Activated CD8-positive, alpha-beta memory T cell treated with anti-CD3 and anti-CD28 coated beads for 48 hours (primary cell): ENCODE measurements at places on chromosomes 2 and 18.

DNA sequence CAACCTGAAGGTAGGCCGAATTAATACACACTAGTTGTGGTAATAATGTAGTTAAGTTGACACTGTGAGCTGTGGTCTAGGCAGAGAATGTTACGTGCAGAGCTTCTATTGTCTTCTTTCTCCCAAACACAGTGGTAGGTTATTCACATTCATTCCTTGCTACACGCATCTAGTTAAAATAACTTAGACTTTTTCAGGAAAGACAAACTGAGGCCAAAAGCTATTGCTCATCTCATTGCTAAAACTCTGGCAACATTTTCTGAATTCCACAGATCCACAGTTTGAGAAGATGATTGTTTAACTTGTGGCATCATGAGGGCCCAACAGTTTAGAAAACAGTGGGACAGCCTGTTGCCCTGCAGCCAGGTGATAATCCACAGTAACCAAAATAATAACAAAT, 850.4 kb upstream of the FSHR start:
- DNase-seq: no peak

DNA sequence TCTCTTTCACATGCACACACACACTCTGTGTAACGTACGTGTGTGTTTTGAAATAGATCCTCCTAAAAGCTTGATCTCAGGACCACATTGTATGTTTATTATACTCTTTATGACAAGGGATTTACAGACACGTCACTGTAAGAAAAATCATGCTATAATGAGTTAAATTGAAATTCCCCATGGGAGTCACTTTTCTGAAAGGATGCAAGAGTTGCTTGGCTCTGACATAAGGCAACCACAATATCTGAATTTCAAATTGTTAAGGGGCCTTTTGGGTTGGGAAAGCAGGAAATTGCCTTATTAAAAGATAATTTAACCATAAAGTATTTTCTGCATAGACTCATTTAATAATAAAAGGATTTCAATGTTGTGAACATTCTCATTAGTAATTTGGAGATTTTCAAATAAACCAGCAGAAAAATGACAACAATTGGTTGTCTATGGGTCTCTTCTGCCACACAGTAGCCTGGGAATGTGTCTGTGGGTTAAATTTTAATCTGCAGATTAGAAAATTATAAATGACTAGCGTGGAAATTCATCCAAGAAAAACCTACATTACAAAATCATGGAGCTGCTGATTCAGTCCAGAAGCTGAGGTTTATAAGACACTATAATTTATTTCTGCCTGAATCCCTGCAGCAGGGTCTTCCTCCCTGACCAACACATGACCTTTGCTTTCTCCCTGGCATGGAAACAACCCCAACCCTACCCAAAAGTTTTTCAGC, 75.9 kb upstream of the PID1 start:
- no peak for DNase-seq

DNA sequence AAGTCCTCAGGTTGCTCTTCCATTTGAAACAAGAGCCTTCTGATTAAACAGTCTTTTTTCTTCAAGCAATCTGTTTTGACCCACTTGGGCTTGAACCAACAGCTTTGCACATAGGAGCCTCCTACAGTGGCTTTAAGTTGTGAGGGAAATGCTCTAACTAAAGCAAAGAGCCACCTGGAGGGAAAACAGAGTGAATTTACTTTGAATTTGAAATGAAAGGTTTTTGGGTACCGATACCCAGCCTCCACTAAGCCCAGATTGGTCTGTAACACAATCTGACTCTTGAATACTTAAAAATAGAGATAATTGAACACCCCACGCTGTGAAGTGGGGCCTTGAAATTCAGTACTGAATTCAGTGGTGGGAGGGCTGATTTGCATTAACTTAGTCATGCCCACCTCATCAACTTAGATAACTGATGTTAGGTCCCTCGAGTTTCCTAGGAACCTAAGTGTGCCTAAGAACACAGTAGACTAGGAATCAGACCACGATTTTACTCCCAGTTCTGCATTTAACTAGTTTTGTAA, 56.3 kb upstream of the ACVR1C start:
- no peak for DNase-seq

- no peak for DNase-seq
These were observed 797.5 kb upstream of the NRXN1 start for GRCh38 chr2:51829477-51829876.

- DNase-seq: no peak
These were observed 368.8 kb upstream of the CDH19 start for GRCh38 chr18:66972681-66973080.

GRCh38 chr2:59463426-59463825, 1090.0 kb downstream of the BCL11A start:
- no peak for DNase-seq

- DNase-seq: no peak
These were observed 375.3 kb downstream of the PIK3C3 start for GRCh38 chr18:42330296-42330695.

DNA sequence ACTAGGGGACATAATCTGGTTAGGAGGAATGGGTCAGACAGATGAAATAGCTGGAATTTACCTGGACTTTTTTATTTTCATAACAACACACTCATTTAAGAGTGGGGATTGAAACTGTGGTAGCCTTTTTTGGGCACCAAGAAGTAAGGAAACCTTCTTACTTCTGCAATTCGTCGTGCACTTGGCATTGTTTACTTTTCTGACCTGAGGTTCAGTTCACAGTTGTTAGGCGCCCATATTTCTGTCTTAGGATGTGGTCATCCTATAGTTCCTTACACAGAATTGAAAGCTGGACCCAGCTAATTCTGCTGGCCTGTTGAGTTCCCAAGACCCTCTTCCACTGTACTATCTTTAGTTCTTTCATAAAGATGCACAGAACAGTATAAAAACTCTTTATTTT, 72.9 kb downstream of the TMX3 start:
- no peak for DNase-seq

DNA sequence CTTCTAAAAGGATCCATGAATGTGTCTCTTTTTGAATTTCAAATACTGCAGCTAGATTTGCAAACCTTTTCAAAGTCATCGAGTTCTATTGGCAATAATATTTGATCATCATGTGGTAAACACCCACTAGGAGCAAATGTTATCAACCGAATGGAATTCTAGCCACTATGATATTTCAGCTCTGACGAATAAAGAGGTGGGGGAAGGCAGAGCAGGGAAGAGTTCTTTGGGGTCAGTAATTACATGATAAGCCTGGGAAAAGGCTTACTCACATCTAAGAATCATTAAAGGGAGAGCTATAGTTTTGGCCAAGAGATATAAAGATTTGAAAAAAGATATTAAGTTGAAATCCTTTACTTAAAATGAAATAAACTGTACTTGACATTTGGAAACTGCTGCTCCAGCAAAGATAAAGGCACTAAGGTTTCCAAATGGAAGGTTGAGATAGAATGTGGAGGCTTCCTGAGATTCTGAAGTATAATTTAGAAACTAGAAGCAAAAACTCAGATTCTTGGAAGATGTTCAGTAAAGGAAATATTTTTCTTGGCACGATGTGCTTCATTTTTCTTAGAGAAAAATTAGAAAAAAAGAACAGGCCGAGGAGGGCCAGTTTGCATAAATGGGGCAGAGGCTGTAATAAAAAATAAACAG, 104.7 kb upstream of the ARHGAP28 start:
- DNase-seq: no peak

- DNase-seq: no peak
These were observed 208.1 kb downstream of the KLHL29 start for GRCh38 chr2:23592898-23593751.

DNA sequence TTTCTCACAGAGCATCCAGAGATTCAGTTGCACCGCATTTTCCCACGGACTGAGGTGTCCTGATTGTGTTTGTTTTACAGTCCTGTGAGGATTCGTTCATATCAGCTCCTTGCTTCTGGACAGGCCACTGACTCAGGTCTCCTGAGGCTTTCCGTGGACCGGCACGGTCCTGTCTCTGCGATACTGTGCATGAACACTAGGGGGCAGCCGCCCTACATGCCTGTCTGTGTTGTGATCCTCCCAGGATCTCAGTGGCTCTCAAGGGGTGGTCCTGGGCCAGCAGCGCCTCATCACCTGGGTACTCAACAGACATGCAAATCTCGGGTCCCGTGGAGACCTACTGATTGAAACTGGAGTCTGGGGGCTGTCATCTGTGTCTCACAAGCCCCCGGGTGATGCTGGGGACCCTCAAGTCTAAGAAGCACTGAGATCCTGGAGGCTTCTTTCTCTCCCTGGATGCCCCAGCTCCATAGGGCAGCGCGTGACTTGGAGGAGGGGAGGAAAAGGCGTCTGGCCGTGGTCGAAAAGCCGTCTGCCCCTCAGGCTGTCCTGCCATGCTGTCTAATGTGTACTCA, 28.9 kb downstream of the IL1R2 start:
- DNase-seq: peak; percentile 82

- DNase-seq: no peak
These were observed 6.5 kb downstream of the DGUOK start for GRCh38 chr2:73933194-73933593.

- DNase-seq: no peak
These were observed 13.2 kb downstream of the ASIC4 start for GRCh38 chr2:219527472-219527871.

- DNase-seq: no peak
These were observed 140.3 kb upstream of the SLC8A1 start for GRCh38 chr2:40592218-40592617.

DNA sequence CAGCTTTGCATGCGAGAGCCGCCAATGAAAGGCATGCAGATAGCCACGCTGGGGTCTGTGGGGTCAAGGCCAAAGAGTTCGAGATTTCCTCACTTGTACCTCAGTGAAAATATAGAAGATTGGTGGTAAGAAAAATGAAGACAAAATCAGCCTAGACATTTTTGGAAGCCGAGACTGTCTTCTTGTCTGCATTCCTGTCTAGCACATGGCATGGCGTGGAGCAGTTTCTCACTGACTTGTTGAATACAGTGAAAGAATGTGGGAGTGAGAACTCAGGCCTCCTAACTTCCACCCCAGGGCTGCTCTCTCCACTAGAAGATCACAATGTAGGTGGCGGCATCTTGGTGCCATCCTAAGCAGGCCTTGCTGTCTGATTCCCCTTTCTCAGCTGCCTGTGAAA, 740.8 kb upstream of the HS6ST1 start:
- DNase-seq: no peak

DNA sequence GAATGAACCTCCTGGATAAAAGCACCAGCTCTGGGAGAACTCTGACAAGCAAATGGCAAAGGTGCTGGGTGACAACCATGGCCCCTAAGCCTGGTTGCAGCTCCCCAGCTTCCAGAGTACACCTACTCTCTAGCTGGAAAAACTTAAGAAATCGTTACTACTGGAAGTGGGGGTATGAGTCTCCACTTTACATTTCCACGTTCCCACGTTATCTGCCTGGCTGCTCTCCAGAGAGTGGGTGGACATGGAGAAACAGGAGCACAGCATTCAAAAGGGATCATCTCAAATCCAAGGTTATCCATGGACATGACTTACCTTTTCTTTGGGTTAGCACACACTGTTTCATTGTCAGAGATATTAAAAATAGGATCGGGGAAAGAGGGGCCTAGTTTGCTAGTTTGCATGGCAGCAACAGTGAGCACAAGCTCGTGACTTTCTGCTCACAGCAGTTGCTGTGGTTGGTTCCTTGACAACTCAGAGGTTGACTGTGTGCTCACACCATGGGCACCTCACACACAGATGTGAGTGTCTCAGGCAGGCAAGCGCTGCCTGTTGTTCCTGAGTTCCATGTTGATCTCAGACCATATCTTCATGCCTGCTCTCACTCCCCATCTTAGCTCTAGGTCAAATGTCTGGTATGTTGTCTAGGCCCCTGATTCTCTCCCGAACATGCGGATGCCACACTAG, 32.5 kb downstream of the PTPN18 start:
- DNase-seq: no peak

DNA sequence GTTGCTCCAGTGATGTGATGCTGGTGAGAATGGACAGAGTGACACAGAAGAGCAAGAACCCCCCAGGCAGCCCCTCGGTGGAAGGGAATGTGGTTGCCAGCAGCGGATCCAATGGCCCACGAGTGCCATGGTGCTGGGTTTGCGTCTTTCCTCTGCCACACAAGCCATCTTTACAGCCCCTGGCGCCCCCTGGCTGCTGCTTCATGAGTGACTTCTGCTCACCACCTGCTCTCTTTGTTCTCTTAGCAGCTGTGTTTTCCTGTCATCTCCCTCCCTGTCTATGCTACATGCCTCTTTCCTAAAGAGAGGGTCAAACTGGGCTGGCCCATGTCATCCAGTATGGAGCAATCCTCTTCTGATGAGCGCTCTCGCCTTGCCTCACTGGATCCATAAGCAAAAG, 300.0 kb upstream of the SMIM21 start:
- DNase-seq: no peak

DNA sequence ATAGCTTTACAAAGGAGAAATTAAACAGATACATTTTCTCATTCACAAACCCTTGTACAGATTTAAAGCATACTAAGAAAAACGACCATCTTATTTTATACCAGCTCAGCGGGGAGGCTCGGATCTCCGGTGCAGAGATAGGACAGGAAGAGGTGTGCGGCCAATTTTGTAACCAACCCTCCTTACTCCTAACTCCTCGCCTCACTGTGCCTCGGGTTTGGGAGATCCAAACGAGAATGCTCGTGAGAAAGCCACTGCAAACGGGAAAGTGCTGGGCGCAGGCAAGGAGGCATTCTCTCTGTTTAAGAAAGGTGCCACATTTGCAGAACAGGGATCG, 1.2 kb downstream of the KDSR start:
- DNase-seq: no peak

DNA sequence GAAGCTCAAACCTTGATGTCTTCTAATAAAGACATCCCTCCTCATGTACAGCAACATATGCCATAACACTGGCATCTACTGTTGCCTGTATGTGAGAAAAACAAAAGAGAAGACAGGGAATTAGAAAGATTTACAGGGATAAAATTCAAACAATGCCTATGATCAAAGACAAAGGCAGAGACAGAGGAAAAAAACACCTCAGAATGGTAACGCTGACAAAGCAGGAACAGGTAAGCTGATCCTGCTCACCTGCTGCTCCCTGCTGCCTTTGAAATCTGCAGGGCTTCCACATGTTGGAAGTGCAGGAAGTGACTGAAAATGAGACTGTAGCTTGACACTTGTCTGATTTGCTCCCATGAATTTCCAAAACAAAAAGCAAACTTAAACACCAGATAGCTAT, 90.2 kb upstream of the DNAJC10 start:
- no peak for DNase-seq

DNA sequence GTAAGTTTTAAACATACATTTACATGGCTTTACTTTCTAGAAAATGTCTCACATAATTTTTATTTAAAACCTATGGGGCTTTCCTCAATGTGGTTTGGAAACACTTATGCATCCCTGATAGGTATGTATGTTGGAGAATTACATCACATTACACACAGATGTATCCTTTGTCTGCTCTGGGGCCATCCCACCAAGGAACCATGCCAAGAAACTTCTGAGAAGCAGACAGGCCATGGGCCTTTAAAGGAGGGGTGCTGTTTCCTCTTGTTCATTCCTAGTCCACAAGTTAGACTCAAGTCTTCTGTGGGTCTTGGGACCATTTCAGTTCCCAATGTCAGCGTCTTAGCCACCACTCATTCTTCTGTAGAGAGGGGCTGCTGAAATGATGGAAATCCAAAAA, 162.0 kb upstream of the SETBP1 start:
- no peak for DNase-seq

- DNase-seq: no peak
These were observed 56.5 kb upstream of the ASPRV1 start for GRCh38 chr2:70017962-70018361.
